Eye (tissue), 1 donor: ENCODE measurements at places on chromosomes 7 and 10.
A peak's percentile ranks its signal among the peaks of the same experiment; 100 is the strongest.

DNA sequence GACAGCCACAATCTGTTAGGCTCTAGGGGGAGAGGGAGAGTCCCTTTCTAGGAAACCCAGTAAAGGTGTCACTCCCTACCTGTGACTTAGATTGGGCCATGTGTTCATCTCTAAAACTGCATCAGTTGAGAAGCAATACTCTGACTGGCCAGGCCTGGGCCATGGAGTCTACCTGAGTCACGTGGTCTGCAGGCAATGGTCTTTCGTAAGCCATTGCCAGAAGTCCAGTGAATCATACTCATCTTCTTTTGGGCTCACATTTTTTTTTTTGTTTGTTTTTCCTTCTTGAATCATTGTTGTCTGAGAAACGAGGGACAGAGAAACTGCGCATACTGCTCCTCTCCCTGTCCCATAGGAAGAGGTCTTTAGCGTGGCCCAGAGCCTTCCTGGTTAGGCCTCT, 215.6 kb downstream of the CCSER2 start:
- no peak for DNase-seq

GRCh38 chr7:156356551-156356950, 284.0 kb upstream of the RNF32 start:
- no peak for DNase-seq

- peak; percentile 24 for DNase-seq
Measured at GRCh38 chr7:155648752-155649339, 4.4 kb downstream of the RBM33 start.

DNA sequence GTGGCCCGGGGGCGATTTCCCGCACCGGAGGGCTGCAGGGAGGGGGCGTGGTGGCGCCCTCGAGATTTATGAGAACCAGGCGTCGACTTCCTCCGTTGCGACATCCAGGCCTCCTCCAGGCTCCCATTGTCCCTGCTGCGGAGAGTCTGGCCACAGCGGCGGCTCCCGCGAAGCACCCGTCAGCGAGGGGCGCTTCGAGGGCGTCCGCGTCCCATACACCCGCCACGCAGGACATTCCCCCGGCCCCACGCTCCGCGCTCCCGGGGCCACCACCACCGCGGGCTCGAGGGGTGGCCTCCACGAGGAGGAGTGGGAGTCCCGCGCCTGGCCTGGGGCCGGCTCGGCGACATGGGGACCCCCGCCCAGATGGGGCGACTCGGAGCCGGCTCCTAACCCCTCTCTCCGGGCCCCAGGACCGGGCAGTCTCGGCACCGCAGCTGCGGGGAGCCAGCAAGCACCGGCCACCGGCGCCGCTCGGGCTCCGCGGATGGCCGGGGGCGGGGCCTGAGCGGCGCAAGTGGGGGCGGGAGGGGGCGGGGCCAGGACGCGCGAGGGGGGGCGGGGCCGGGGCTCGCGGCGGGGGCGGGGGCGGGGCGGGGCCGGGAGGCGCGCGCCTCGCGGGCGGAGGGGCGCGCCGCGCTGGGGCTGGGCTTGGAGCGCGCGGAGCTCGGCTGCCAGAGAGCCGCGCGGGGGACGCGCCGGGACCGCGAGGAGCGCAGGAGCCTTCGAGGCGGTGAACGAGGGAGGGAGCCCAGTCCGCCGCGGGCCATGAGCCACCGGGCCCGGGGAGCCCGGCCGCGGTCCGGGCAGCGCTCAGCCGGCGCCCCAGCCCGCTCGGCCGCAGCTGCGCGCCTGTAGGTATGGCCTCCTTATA, at the start of gene SH2B2:
TSS of gene SH2B2 (plus strand) at position 632 of the 874 bp plus-strand sequence. CDS start 13,683 bp downstream, outside the sequence.
- peak; percentile 84 for DNase-seq

- DNase-seq, result no peak
Measured at GRCh38 chr10:72235544-72236279, 19.6 kb upstream of the ASCC1 start.
